ENCODE measurements at places on chromosomes 12 and 14. TPM values are rescaled to one million over a fixed set of nuclear protein-coding genes. Genes with fewer than 3 reads are reported as not detected.
A peak's percentile ranks its signal among the peaks of the same experiment; 100 is the strongest.

- no peak for DNase-seq
Observed at GRCh38 chr14:106038263-106038662, 511.9 kb downstream of the TMEM121 start.

DNA sequence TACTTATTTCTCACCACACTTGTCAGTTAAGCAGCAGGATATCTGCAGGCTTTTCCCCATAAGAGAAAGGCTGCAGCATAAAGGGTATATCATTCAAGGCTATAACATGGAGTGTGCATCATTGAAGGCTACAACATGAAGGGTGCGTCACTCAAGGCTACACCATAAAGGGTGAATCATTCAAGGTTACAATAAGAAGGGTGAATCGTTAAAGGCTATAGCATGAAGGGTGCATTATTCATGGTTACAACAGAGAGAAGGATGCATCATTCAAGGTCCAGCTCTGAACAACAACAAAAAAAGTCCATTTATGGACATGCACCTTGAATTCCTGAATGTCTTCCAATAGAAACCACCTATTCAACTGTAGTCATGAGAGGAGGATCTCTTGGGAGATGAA is 32.8 kb upstream of the LUM start:
- no peak for DNase-seq

DNA sequence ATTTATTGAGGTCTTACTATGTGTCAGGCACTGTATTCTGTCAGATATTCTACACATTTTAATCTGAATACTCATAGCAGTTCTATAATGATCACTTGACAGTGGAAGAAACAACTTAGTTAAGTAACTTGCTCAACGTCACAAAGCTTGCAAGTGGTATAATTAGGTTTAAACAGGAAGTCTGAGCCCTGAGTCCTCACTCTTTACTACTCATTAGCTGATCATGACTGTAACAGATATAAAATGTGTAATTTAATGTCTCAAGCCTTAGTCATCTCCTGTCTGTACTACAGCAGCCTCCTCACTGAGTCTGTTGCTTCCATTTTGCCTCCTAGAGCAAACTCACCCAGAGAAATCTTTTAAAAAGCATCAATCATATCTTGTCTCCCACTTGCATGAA is 38.9 kb downstream of the PPP4R4 start:
- no peak for DNase-seq

GRCh38 chr14:93533437-93533836 is 102.7 kb downstream of the UNC79 start:
- no peak for DNase-seq

GRCh38 chr14:93946104-93946503 is 19.0 kb downstream of the FAM181A start:
- no peak for DNase-seq

DNA sequence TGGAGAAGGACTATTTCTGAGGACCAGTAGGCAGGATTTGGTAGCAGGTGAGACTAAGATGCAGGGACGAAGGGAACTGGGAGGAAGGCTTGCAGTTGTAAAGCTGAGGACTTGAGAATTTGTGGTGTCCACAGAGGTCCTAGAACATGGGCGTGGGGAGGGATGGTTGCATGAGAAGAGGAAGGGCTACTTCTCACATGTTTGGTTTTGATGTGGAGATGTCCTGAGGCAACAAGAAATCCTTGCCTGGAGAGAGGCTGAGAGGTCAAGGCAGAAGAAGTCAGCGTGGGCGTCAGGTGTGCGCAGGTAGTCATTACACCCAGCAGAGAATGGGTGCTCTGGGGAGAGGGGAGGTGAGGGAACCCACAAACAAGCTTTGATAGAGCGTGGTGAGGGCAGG is 5.7 kb upstream of the RABGGTA start:
- DNase-seq = no peak

GRCh38 chr14:79938185-79938584 is 273.1 kb downstream of the DIO2 start:
- DNase-seq = no peak

DNA sequence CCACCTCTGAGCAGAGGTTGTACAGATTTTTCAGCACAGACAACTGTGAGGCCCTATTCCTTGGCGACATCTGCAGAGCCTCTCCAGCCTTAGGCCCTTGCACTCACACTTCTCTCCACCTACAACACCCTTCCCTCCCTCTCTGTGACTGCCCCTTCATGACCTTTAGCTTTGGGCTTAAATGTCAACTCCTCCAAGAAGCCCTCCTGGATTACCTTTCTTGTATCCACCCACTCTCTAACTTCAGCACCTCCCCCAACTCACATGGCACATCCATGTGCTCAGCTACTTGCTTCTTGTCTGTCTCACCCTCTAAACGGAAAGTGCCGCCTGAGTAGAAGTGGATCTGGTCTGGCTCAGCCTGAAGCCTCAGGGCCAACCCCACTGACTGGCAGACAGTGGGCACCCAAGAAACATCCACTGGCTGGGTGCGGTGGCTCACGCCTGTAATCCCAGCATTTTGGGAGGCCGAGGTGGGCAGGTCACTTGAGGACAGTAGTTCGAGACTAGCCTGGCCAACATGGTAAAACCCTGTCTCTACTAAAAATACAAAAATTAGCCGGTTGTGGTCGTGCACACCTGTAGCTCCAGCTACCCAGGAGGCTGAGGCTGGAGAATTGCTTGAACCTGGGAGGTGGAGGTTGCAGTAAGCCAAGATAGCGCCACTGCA is 22.1 kb downstream of the TRPV4 start:
- DNase-seq = no peak

GRCh38 chr14:77011245-77011644 is 17.3 kb downstream of the IRF2BPL start:
- DNase-seq = no peak

DNA sequence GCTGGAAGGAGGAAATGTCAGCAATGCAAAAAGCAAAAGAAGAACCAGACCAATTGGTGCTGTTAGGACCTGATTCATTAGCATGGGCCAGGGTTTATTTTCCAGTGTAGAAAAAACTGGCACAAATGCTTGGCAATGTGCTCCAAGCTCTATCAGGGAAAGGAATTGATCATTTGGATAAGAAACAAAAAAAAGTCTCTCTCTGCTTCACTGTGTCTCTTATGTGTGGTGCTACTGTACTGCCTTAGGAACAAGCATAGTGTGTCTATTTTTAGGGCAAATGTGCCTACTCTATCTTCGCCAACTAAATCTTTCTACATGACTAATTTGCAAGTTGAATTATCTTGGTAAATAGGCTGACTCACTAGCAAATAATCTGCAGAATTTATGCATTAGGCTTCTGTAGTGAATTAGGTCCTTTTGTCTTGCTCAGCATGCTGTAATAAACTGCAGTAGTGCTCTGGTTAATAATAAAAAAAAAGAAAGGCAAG is 236.7 kb downstream of the MDGA2 start:
- no peak for DNase-seq

- DNase-seq = no peak
Observed at GRCh38 chr14:65356327-65356836, 56.1 kb upstream of the FUT8 start.

GRCh38 chr14:34355584-34356263 is 106.3 kb downstream of the SPTSSA start:
- DNase-seq = no peak

GRCh38 chr14:51651388-51652167 is at the start of gene FRMD6:
Gene FRMD6, plus strand, starts transcription at chr14:51651910. Its CDS starts 37,927 bp downstream, at chr14:51689837.
- peak; percentile 82 for DNase-seq

DNA sequence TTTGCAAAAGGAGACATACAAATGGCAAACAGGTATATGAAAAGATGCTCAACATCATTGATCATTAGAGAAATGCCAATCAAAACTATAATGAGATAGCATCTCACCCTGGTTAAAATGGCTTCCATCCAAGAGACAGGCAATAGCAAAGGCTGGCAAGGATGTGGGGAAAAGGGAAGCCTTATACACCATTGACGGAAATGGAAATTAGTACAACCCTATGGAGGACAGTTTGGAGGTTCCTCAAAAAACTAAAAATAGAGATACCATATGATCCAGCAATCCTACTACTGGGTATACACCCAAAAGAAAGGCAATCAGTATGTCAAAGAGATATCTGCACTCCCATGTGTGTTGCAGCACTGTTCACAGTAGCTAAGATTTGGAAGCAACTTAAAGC is 17.3 kb upstream of the CKAP4 start:
- DNase-seq = no peak

Gene SMCO3
- 2.8 TPM for polyA plus RNA-seq

Gene KERA
- not detected for polyA plus RNA-seq

Gene BDKRB2
- 3.3 TPM for polyA plus RNA-seq

Gene ALX1
- polyA plus RNA-seq = 53.7 TPM

Gene MIP
- polyA plus RNA-seq = 0.18 TPM

Gene UNC119B
- polyA plus RNA-seq = 88.9 TPM

All from right renal cortex interstitium (tissue), 3 donors.